Bronchial epithelial cell (primary cell): ENCODE measurements at places on chromosomes 7 and 10. TPM values are rescaled to one million over a fixed set of nuclear protein-coding genes. Genes with fewer than 3 reads are reported as not detected.

The C10orf53 gene
- not detected in 2 replicates for total RNA-seq

The CHST3 gene
- 11.4 and 16.6 TPM in 2 replicates for total RNA-seq

The TNKS2 gene
- 48.2 and 56.5 TPM in 2 replicates for total RNA-seq

The CCT6A gene
- total RNA-seq = 254 and 371 TPM in 2 replicates

The TCF7L2 gene
- total RNA-seq = 1.1 and 1.2 TPM in 2 replicates

The TRPV6 gene
- under 0.01 and 0.26 TPM in 2 replicates for total RNA-seq

The PDCD11 gene
- 38.7 and 44.5 TPM in 2 replicates for total RNA-seq

The TWIST1 gene
- 9.0 and 23.7 TPM in 2 replicates for total RNA-seq

The LIPF gene
- total RNA-seq = not detected in 2 replicates
